ENCODE measurements at places on chromosomes 4 and X. TPM values are rescaled to one million over a fixed set of nuclear protein-coding genes. Genes with fewer than 3 reads are reported as not detected.

PDZD4 gene
- 3.8 TPM for total RNA-seq

FMR1NB gene
- not detected for total RNA-seq

NAP1L3 gene
- 1.3 TPM for total RNA-seq

ADH1C gene
- total RNA-seq = 259 TPM

KLHL4 gene
- 0.34 TPM for total RNA-seq

USP17L11 gene
- total RNA-seq = not detected

FGB gene
- total RNA-seq = not detected

CXCL1 gene
- 22.3 TPM for total RNA-seq

CDS1 gene
- 47.1 TPM for total RNA-seq

SMIM10 gene
- total RNA-seq = 1.6 TPM

GRCh38 chrX:48025561-48025960, 18.8 kb downstream of the SPACA5 start:
- DNase-seq = peak; percentile 28

DNA sequence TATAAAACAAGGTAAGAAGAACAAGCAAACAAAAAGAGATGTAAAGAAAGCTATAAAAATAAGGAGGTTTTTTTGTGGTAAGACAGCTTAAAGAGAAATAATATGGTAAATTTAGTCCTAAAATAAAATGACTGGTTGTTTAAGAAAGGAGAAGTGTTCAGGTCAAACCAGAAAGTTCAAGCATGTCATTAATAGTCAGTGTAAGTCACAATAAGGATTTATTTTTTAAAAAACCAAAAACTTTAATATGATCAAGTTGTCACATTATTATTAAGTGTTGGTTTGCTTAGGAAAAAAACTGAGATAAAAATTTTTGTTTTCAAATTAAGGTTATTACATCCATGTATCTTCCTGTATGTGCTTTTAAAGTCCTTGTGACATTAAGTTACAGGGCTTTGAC, 19.1 kb downstream of the ASIC5 start:
- no peak for DNase-seq

GRCh38 chr4:81605271-81605670, 133.6 kb upstream of the RASGEF1B start:
- no peak for DNase-seq

DNA sequence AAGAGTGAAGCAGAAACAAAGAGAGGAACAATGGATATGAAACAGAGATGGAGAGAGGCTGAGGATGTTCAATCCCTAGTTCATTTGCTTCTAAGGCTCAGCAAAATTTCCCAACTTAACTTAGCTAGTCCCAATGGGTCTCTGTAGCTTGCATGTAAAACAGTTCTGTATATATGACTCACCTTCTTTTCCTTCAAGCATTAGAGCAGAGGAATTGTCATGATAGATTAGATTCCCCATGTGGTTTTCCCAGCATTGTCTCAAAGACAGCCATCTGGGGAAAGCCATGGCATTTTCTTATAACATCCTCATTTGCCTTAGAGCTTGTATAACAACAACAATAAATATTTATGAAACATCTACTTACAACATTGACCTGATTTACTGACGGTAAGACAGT, 93.9 kb upstream of the GATB start:
- DNase-seq = no peak

DNA sequence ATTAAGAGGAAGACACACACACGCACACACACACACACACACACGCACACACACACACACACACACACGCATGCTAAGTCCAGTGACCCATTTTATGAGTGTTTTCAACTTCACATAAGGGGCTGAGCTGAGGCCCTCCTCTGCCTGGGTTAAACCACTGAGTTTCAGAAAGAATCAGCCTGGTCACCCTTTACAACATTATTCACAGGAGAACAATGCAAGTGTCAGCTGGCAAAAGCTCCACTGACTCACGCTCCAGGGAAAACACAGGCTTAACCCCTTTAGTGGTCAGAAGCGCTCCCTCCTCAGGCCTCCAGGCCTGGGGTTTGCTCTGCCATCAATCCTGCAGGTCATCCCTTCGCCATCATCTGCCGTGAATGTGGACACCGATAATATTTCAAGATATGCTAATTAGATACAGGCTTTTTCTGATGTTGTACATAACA, 46.9 kb downstream of the ACOX3 start:
- DNase-seq = peak; percentile 49

GRCh38 chr4:32790803-32791202, 2070.6 kb downstream of the PCDH7 start:
- no peak for DNase-seq

DNA sequence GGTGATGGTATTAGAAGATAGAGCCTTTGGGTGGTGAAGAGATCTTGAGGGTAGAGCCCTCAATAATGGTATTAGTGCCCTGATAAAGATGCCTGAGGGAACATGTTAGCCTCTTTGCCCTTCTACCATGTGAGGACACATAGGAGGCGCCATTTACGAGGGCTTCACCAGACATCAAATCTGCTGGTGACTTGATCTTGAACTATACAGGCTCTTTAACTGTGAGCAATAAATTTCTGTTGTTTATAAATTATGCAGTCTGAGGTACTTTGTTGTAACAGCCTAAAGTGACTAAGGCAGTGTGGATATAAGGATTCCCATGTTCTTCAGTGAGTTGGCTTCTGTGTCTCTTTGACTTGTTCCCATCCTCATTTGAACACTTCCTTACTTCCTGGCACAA, 11.8 kb downstream of the MOB1B start:
- DNase-seq = no peak

DNA sequence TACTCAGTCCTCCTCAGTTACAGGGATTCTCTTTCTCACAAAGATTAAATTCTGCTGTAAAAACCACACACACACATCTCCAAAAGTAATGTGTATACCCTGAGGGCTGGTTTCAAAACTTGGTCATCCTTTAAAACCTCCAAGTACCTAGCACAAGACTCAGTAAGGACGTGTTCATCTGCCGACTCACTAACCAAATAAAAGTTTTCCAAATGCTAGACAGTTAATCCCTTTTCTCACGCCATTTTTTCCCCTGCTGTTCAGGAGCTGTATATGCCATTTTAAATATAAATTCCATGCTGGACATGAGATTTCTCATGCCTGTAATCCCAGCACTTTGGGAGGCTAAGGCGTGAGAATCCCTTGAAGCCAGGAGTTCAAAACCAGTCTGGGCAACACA, 3.9 kb upstream of the SAT1 start:
- DNase-seq = no peak

DNA sequence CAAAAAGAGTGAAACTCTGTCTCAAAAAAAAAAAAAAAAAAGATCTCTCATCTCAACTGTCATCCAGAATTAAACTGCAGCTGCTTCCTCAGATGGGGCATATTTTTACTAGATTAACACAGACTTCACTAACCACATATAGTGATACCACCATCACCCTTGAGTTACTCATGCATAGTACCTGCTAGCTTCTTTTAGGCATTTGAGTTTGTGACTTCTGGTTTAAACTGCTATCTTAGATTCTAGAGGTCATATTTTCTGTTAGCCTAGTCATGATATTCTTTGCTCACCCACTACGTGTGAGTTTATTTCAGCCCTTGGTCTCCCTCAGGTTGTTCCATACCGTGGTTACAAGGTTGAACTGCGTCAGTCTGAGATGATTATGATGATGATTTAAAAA, 154.9 kb upstream of the BMP3 start:
- no peak for DNase-seq

DNA sequence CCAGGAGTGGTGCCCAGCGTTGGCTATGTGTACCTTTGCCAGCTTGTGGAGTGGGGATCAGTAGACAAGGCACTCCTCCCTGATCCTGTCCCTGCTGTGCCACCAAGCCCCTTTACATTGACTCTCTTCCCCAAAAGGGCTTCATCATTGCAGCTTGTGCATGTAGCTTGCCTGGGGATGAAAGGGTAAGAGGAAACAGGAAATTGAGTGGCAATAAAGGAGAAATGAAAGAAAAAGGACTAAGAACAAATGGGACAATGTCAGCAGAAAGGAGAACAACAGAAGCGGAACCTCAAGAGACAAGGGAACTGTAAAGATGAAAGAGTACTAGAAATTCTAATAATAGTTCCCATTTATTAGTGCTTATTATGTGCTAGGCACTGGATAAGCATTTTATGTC, 8.7 kb upstream of the IL13RA1 start:
- no peak for DNase-seq

DNA sequence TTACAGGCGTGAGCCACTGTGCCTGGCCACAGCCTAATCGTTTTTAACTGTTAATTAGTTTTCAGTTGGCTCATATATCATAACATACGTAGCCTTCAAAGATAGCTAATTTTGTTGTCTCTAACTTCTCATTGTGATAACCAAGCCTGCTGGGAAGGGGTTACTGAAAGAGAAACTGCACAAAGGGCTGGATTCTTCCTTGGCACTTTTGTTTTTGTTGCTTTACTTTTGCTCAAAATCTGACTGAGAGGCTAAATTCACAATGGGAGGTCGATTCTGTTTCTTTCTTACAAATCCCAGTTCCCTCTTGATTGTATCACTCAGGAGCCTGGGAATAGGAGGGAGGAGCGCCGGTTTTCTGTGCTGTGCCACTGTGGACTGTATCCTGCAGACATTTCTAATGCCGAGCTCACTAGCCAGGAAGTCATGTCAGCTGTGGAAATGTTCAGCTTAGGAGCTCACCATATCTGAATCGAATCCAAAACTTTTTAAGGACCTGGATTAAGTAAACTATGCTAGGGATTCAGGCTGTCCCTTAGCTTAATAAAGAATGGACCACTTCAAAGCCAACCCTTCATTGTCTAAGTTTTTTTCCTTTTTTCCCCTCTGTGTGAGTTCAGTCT, 120.5 kb upstream of the FAT1 start:
- peak; percentile 32 for DNase-seq

DNA sequence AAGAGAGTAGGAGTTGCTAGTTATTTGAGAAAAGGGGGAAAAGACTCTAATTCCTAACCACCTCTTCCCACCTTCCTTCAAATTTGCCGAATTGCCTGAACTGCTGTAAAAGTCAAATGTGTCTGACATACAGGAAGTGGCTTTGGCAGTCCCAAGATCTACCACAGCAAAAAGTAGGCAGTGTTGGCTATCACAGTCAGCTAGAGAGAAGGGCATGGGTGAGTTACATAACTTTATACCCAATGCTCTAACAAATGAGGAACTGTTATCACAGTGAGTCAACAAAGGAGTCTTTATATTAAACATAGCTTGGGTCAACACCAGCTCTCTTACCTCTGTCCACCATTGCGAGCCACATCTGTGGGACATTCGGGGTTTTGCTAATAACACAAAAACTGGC, 2.4 kb upstream of the MBNL3 start:
- no peak for DNase-seq

GRCh38 chrX:72005046-72005445, 94.4 kb downstream of the NHSL2 start:
- no peak for DNase-seq

DNA sequence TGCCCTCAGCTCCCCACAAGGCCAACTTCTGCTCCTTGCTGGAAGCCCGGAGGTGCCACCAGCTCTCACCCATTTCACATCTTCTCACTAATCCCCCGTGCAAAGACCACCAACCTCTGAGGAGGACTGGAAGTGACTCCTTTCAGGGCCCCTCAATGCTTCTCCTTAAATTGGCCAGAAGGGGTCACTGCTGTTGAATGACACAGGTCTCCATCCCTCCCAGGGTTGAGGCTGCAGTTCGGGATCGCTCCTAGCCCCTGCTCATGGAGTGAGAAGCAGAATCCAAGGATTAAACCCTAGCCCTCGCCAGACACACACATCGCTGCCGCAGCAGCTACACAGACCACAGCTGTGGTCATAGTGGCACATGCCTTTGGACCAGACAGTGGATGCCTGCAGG, 279.5 kb upstream of the TAPT1 start:
- no peak for DNase-seq

DNA sequence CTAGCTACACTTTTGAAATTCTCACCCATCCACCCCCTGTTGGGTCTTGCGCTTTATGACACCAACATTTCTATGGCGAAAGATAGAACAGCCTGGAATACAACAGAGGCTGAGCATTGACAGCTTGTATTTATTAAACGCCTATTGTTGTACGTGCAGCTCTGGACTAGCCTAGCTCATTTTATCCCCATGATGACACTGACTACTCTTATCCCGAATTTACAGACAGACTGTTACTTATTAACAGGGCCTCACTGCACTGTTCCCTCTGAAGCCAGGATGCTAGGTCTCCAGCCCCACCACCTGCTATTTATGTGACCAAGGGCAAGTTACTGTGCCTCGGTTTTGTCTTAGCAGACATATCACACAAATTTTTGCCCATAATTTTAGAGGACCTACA, 1.0 kb upstream of the RFC1 start:
- DNase-seq = no peak

- DNase-seq = no peak
Observed at GRCh38 chr4:84726356-84726755, 143.4 kb downstream of the CDS1 start.

- DNase-seq = no peak
Observed at GRCh38 chrX:50719614-50720013, 94.4 kb downstream of the SHROOM4 start.

DNA sequence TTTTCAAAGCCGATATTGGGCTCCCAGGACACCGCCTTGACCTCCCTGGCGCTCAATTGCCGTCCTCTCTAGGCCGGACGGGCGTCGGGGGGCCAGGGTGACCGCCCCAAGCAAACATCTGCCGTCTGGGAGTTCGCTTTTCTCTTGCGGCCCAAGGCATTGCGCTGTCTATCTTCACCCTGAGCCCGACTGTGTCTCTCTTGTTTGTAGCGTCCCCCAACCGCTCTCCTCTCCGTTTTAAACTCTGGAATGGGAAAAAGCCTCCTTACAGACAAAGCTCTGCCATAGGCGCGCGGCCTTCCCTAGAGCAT, 551 bp upstream of the ARX start:
- no peak for DNase-seq

All from left colon (tissue), 2 donors.